Hypothalamus (tissue), 51 donors: ENCODE measurements at places on chromosomes 2 and 18.

DNA sequence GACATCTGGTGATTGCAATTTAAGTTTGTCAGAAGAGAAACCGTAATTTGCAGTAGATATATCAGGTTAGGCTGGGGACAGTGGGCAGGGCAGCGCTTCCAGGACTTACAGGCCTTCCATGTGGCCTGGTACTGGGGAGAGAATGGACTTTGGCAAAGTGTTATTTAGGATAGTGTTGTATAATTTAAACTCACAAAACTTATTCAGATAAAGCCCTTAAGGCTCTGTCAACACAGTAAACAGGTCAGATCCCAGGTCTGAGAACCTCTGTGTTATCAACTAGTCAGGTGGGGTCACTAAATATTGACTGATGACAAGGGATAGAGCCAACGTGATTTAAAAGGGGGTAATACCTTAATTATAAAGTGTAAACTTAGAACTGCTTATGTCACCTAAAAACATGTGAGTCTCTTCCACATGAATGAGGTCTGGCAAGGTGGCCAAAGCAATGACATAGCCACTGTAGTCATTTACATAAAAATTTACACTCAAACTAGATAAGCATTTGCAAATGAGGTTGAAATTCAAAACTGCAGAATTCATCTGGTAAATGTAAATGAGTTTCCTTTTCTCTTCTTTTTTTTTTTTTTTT lies 80.2 kb upstream of the DNMT3A start:
- DNase-seq, result no peak

DNA sequence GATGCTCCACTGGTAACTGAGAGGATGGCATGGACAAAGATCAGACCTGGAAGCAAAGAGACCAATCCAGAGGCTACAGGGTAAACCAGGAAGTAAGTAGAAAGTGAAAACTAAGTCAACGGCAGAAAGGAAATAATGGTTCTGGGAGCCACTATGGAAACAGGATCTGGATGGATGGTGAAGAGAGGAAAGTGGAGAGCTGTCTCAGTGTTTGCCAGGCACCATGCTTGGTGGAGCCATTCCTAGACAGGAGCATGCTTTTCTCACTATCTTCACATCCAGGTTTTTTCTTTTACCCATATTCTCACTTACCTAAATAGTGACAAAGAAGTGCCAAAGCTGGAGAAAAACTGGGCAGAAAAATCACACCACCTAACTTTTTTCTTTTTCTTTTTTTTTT lies 22.2 kb downstream of the ZNF521 start:
- DNase-seq, result no peak

GRCh38 chr2:179746981-179747380 lies 114.4 kb downstream of the ZNF385B start:
- DNase-seq, result no peak

- no peak for DNase-seq
These were observed 407.9 kb downstream of the DCC start for GRCh38 chr18:52747869-52748268.

DNA sequence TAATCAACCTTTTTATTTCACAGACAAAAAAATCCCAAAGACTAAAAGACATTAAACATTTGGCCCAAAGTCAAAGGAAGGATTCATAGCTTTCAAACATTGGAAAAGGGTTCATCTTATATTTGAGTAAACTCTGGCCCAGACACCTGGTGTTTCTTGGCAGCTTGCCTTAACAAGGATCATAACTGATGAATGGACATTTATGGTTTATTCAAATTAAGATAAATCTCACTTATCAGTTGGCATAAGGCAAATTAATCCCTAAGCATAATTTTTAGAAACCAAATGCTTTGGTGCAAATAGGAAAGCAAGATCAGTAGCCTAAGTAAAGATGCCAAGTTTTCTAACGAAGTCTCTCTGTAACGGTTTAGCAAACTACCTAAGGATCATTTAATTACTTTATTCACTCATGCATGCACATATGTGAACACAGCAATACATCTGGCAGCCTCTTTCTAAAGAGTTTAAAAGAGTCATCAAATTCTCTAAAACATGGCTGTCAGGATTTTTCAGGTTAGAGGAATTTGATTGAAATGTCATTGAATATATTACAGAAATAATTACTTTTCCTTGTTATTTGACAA lies 323.4 kb upstream of the RBMS1 start:
- DNase-seq, result no peak

- DNase-seq, result no peak
These were observed 65.8 kb downstream of the INO80D start for GRCh38 chr2:206020171-206020570.

GRCh38 chr2:81658227-81658626 lies 1353.7 kb upstream of the LRRTM1 start:
- no peak for DNase-seq

DNA sequence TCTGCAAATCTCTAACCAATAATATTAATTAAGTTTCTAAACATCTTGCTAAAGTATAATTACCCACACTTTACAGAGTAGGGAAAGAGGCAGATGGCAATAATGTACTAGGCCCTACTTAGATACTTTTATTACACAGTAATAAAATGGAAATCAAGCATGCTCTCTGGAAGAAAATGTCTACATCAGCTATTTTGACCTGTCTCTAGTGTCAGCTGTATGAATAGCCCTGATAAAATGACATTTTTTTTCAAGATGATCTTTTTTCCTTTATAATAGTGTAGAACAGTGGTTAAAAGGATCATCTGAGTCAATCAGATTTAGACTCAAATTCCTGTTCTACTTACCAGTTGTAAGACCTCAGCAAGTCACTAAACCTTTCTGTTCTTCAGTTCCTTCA lies 397.3 kb downstream of the GRB14 start:
- no peak for DNase-seq

DNA sequence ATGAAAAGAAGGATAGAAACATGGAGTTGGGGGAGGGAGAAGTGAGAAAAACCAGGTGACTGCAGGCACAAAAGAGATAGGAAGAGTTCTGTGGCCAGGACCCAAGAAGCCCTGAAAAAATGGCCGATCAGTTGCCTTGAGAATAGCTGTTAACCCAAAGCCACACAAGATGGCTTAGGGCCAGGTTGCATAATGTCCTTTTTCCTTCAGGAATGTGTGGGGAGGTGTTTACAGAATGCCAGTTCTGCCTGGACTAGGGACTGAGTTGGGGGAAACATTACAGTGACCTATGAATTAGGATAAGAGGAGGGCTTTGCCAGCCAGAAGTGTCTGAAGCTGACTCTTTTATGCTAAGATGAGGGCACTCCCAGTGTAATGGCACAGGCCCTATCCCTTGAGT lies 17.1 kb downstream of the FAM110C start:
- DNase-seq, result no peak

GRCh38 chr18:77131100-77131651 lies 1.4 kb downstream of the MBP start:
- DNase-seq, result no peak

DNA sequence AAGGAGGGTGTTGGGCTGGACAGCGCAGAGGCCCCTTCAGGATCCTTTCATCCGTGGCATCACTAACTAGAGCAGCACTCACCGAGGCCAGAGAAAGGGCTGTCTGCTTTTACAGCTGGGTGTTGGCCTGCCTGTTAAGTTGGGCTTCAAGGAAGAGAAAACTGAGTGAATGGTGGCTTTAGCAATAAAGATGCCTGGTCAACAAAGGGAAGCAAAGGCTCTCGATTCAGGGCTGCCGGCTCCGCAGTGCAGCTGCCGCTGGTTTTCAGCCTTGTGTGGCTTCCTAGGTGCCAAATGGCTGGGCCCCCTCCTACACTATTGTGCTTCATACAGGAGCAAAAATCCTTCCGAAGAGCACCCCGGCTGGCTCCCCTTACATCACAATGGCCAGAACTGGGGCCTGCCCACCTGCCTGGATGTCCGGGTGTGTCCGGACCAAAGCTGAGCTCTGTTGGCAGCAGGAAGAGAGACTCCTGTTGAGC lies 61.0 kb upstream of the GPR45 start:
- DNase-seq, result no peak

GRCh38 chr2:34387536-34387935 lies 788.4 kb upstream of the FAM98A start:
- no peak for DNase-seq

GRCh38 chr2:11862049-11862448 lies 115.6 kb downstream of the LPIN1 start:
- DNase-seq, result no peak

DNA sequence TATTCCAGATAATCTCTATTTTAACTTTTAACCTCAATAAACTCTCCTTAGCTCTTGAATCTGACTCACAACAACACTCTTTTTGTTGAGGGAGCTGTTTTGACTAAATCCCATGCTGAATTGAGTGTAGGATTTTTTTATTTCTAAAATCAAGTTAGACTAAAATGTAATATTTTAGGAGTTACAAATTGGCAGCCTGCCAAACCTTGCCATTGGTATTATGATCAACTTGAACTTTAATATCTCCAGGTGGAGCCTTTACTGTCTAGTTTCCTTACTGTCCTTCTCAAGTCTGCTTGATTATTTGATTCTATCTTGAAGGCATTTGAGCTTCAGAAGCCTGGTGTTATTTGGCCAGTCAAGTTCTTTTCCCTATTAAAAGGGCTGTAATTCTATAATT lies 8.7 kb downstream of the PIKFYVE start:
- no peak for DNase-seq

DNA sequence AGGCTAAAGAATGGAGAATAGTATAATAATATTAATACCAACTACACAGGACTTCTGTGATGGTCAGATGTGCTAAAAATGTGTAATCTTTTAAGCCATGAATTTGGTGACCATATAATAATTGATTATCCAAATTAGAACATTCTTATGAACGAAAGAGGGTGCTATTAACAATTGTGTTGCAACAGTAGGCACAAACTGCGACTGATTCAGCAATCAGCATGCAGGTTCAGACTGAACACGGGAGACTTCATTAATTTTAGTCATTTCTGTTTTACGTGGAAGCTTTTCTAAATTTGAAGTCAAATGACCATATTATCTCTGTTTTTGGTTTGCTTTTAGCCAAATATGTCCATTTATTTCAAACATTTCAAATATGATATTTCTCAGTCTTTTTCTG lies 54.6 kb upstream of the CHST9 start:
- DNase-seq, result no peak

GRCh38 chr2:59790186-59791003 lies 763.1 kb downstream of the BCL11A start:
- DNase-seq, result no peak

GRCh38 chr2:160251569-160251968 lies 51.5 kb upstream of the ITGB6 start:
- no peak for DNase-seq

- DNase-seq, result no peak
These were observed 85.4 kb upstream of the GPR45 start for GRCh38 chr2:105156166-105156565.

GRCh38 chr2:127422559-127423477 lies 4.6 kb downstream of the PROC start:
- DNase-seq, result no peak

DNA sequence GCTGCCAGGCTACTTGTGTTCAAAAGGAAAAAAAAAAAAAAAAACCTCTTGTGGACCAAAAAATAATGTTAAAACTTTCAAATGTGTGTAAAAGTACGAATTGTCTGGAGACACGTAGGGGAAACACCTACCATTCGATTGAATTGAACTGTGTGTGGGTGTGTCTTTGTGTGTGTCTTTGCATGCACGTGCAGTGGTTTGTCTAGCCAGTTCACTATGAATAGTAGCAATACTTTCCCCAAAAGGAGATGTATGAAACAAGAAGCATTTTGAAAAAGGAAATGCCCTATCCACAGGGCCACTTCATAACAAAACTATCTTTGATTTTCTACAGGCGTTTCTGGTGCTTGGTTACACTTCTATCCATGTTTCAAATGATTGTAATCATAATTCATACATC lies 186.8 kb downstream of the RPRM start:
- no peak for DNase-seq

- no peak for DNase-seq
These were observed 170.4 kb downstream of the ZNF407 start for GRCh38 chr18:74768096-74768495.

- no peak for DNase-seq
These were observed 21.9 kb upstream of the CERS6 start for GRCh38 chr2:168434146-168434545.

GRCh38 chr18:42005782-42006181 lies 50.7 kb downstream of the PIK3C3 start:
- no peak for DNase-seq

DNA sequence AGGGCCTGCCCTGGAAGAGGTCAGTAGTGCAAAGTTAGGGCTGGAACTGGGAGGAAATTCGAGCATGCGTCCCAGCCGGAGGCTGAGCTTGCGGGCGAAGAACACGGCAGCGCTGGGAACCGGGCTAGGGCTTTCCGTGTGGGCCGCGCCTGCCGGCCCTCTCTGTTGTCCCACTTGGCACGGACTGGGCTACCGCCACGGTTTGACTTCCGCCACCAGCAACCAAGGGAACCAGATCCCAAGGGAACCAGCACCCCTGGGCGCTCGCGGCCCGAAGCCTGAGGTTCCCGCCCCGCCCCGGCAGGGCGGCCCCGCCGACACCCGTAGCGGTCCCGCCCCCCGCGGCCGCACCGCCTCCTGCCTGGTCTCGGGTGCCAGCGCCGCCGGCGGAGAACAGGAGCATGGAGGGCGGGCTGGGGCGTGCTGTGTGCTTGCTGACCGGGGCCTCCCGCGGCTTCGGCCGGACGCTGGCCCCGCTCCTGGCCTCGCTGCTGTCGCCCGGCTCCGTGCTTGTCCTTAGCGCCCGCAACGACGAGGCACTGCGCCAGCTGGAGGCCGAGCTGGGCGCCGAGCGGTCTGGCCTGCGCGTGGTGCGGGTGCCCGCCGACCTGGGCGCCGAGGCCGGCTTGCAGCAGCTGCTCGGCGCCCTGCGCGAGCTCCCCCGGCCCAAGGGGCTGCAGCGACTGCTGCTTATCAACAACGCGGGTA lies at the start of gene SPR:
SPR (plus strand) TSS at position 377 of the 708 bp plus-strand sequence; CDS start at position 402, 25 bp downstream.
- peak; percentile 78 for DNase-seq

DNA sequence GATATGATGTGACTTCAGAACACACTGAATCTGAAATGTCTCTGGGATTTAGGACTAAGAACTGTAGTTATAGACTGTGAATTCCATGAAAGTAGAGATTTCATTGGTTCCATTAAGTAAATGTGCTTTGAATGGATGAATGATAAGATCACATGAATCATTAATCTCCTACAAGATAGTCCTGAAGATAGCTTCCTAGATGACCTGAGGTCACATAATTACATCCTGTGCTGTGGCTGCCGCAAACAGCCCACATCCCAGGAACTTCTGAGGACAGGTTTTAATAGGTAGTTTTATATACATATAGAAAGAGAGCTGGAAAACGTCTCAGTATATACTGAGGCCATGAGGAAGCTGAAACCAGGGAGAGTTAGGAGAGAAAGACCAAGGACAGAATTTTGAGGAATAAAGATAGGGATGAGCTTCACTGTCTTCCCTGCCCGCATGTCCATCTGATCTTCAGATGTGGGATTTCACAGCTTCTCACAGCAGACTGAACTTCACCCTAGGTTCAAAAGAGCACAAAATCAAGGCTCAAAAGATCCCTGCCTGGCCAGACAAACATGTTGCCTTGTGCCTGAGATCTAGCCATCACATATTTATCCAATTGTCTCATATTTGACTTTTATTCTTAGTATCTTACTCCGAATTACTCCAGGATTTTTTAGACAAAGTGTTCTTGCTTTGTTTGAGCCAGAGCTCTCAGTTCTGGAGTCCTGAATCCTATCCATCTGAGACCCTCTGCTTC lies 188.2 kb downstream of the IRS1 start:
- DNase-seq, result no peak

- no peak for DNase-seq
These were observed 216.3 kb upstream of the DTNA start for GRCh38 chr18:34493566-34494358.
